ENCODE measurements at places on chromosomes 2 and 18.
A peak's percentile ranks its signal among the peaks of the same experiment; 100 is the strongest.

GRCh38 chr2:191721331-191721730 is 43.4 kb downstream of the NABP1 start:
- no peak for DNase-seq

- DNase-seq = peak; percentile 21
Measured at GRCh38 chr2:25699216-25699615, 25.8 kb upstream of the DTNB start.

DNA sequence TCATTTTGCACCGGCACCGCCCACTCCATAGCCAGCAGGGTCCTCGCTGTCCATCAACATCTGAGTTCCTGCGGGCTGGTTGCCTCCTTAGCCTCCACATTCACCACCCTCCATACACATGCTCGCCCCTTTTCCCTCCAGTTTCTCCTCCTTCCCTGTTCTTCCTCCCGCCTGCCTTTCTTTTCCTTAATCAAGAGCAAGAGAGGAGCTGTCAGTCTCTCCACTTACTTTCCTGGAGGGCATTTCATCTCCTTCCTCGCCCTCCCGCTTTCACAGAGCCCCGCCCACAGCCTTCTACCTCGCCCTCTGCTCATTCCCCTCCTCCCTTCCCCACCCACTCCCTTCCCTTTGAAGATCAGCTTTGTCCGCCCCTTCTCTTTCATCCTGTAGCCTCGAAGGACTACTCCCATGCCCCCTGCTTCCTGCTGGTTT is 13.8 kb upstream of the ZBTB7C start:
- DNase-seq = no peak

DNA sequence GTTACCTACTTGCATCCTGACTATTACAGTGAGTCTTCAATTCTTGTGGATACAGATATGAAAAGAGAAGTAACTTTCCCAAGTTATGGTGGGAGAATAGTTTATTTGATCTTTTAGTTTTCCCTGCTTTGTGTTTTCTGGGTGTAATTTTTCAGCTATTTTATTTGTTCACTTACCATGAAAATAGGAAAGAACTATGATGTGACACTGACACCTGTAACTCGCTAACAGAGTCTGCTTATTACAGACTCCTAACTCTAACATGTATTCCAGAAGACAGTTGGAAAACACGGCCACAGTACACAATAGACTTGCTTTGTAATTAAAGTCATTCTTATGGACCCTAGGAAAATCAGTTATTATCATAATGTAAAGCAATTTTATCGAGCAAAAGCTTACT is 323.2 kb downstream of the LRRTM1 start:
- no peak for DNase-seq

DNA sequence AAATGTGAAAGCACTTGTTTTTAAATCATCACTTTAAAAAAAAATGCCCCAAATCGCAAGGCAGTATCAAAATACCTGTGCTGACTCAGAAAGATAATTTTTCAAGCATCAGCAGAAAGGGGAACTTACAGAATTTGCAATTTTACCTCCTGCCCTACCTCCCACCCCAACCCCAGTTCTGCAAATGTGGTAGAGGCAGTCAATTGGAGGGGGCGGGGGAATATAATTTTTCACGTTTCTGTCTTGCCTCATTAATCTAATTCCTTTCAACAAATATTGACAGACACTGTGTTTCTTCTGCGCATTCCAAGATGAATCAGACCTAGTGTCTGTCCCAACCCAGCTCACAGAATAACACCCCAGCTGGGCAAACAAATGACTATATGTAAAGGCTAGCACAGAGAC is 76.8 kb downstream of the ALPK2 start:
- DNase-seq = no peak

DNA sequence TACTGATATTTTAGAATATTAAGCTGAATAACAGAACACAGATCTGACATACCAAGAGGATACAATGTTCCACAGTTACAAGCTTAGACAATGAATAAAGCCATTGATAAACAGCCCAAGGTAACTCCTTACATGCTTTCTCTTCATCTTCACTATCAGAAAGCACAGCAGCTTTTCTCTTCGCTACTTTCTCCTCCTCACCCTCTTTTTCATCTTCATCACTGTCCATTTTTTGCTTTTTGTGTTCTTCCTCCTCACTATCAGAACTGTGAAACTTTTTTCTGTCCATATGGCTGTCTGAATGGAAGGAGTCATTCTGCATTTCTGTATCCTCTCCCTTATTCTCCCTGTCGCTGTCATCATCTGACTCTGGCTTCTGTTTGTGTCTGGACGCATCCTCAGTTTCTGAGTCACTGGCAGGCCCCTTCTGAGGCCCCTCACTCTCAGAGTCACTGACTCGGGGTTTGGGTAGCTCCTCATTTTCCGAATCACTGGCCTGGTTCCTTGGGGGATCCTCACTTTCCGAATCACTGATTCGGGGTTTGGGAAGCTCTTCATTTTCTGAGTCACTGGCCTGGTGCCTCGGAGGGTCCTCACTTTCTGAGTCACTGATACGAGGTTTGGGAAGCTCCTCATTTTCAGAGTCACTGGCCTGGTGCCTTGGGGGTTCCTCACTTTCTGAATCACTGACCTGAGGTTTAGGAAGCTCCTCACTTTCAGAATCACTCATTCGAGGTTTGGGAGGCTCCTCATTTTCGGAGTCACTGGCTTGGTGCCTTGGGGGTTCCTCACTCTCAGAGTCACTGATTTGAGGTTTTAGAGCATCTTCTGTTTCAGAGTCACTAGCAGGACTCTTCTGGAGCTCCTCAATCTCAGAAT is 21.5 kb downstream of the IWS1 start:
- DNase-seq = no peak

- DNase-seq = no peak
Measured at GRCh38 chr2:233165895-233166661, 85.4 kb upstream of the ATG16L1 start.

- no peak for DNase-seq
Measured at GRCh38 chr2:147554521-147555107, 290.2 kb upstream of the ACVR2A start.

DNA sequence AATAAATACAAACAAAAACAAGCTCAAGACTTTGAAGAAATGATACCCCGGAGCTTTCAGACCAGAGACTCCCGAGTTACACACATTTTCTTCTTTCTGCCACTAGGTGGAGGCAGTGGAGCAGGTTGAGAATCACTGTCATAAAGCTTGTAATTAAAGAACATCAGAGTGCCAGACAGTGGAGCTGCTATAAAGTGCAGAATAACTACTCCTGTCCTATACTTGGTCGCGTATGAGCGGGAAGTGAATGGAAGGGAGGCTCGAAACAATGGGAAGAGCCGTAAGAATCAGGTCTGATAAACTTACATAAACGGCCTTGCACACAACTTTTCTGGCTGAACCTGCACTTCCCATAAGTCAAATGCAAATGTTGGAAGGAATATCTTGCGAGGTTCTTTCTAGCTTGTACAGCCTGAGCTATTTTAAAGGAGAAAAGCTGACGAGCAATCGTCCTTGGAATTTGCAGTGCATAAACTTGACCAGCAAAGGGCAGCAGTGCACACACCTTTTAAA is 189.0 kb downstream of the RPIA start:
- DNase-seq = peak; percentile 43

GRCh38 chr2:22525681-22526080 is 859.3 kb upstream of the KLHL29 start:
- no peak for DNase-seq

- no peak for DNase-seq
Measured at GRCh38 chr2:60485055-60485454, 68.4 kb downstream of the BCL11A start.

DNA sequence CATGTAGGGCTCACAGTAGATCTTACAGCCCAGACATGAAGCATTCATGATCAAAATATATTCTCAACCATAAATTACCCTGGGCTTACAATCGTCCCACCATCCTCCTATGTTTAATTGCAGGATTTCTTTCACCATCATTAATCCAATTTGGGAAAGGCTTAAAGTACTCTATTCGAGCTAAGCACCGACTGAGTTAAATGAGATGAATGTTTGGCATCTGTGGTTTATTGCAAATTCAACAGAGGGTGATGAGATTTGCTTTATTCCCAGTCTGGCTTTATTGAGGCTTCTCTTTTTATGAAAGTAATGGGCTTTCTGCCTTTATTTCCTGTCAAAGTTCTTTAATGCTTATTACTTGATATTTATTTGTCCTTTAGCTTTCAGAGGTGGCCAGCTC is 159.0 kb downstream of the METTL4 start:
- DNase-seq = no peak

- no peak for DNase-seq
Measured at GRCh38 chr2:239857591-239857990, 167.6 kb downstream of the NDUFA10 start.

DNA sequence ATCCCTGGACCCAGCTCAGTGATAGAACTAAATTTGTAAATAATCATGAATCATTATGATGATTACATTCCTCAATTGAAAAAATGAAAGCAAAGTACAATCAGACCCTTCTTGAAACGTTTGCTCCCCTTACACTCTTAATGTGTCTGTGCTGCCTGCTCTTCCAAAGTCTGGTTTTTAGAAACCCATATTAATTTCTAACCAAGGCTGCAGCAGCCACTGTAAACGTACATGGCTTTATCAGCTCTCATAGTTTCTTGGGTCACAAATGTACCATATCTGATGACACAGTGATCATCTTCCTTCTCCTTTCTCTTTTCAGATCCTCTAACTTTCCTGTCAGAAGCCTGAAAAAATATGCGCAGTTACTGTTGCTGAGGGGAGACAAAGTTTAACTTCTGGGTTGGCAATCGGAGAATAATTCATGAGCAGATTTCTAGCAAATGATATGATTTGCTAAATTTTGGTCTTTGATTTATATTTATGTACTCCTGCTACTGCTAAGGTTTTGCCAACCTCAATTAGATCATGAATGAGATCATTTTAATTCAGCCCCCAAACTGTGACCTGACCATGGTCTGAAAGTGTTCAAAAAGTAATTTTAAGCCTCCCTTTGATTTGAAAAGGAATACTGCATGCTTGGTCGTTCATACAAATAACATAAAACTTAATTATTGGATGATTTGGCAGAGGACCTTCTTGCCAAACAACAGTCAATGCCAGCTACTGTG is 12.3 kb downstream of the ZEB2 start:
- DNase-seq = no peak

DNA sequence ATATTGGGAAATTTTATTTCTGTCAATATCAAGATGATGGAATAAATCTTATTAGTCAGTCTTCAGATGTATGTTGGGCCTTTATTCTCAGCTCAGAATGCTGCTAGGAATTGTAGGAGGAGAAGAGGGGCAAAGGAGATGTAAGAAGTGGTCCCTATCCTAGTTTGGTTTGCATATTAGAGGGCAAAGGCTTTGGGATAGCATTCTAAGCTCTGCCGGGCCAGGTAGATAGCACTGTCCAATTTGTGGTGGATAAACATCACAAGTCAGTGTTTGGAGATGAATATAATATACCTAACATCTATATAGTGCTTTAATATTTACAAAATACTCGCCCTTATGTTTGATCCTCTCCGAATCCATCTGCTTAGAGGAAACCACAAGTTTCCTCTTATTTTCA is 149.2 kb downstream of the GULP1 start:
- no peak for DNase-seq

DNA sequence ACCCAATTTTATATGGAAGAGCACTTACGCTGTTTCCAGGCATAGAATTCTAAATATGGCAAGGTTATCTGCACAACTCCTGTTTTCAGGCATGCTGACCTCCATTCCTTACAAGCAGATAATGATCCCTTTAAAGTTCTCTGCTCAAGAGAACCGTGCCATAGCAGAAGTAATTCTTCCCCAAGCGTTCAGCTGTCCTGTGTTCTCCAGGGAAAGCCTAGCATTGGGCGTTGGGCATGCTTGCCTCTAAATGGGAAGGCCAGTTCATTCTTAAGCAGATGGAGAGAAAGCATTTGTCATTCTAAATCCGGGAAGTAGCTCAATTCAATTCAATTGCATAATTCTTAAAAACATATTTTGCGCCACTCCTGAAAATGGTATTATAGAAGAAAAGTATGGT is 55.7 kb upstream of the EML4 start:
- DNase-seq = no peak

DNA sequence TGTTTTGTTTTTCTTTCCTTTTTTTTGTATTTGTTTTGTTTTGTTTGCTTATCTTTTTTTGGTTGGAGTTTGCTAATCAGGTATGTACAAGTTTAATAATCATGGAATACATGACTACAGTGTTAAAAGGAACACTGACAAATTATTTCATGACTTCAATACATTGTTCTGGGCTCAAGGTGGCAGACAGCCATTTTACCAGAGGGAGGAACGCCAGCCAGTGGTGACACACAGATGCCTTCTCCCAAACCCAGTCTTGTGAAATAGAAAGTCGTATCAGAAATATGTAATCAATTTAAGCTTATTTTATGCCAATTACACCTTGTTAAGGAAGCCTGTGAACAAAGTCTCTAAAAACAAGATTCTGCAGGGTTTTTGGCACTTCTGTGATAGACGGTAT is 264.0 kb upstream of the EPHA4 start:
- no peak for DNase-seq

GRCh38 chr2:205482399-205483081 is 199.8 kb upstream of the NRP2 start:
- no peak for DNase-seq

DNA sequence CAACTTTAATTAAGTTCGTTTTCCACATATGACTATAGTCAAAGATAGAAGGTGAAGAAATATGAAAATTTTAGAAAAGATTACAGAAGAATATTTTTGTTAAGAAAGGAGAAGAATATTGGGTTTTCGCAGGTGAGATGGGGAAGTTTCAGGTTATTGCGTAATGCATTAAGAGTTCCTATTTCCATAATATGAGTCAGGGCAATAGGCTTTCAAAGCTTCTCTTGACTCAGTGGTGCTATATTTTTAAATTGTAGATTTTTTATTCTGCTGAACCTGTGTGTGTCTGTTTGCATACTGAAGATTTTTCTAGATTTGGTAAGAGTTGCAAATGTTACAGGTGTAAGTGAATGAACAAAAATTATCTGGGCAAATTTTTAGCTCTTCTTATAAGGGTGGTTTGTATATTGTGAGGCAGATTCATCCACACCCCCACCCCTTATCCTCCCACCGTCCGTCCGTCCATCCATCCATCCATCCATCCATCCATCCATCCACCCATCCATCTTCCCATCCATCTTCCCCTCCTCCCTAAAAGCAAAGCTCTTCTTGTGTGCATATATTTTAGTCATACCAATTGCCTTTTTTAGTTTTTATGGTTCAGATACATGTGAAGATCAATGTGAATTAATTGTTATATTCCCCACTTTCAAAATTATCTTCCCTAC is 69.6 kb downstream of the MYO1B start:
- DNase-seq = no peak

DNA sequence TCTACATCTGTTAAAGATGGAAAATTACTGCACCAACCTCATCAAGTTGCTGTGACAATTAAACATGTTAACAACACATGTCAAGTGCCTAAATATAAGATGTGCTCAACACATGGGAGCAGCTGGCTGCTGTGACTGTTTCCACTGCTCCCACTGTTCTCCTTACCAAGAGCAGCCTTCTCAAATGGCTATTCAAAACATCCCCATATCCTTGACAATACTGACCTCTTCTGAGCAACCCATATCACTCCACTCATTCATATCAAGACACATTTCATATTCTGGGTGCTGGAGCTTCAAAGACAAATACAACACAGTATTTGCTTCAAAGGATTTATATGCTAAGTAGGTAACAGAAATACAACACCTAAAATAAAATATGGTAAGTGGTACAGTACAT is 60.3 kb downstream of the PIAS2 start:
- DNase-seq = no peak

All from NCI-H345 (cell line).